Hematopoietic multipotent progenitor cell treated with erythropoietin and hydrocortisone succinate and interleukin-3 and kit ligand, for 4 days (in vitro differentiated cells): ENCODE measurements at places on chromosomes 1 and 21.
A peak's percentile ranks its signal among the peaks of the same experiment; 100 is the strongest.

GRCh38 chr1:21077085-21077484 is 99.6 kb downstream of the EIF4G3 start:
- peak; percentile 44 for DNase-seq

GRCh38 chr1:166811691-166812090 is 27.6 kb upstream of the POGK start:
- peak; percentile 24 for DNase-seq

DNA sequence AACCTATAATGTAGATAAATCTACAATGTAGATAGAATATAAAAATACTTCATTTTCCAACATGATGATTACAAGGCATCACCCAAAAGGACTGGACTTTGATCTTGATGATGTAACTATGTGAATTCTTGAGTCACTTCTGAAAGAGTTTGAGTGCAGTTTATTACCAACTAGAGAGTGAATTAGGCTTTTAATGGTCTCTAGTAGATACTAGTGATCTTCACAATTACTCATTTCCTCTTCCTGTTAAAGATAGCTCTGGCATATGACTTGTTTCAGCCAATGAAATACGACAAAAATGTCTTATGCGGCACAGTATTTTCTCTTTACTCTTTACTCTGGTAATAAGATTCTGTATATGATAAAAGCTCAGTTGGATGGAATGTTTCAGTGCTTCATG is 1588.1 kb upstream of the B3GALT2 start:
- no peak for DNase-seq

- no peak for DNase-seq
These were observed 7.0 kb downstream of the LRRC3 start for GRCh38 chr21:44462086-44462833.

DNA sequence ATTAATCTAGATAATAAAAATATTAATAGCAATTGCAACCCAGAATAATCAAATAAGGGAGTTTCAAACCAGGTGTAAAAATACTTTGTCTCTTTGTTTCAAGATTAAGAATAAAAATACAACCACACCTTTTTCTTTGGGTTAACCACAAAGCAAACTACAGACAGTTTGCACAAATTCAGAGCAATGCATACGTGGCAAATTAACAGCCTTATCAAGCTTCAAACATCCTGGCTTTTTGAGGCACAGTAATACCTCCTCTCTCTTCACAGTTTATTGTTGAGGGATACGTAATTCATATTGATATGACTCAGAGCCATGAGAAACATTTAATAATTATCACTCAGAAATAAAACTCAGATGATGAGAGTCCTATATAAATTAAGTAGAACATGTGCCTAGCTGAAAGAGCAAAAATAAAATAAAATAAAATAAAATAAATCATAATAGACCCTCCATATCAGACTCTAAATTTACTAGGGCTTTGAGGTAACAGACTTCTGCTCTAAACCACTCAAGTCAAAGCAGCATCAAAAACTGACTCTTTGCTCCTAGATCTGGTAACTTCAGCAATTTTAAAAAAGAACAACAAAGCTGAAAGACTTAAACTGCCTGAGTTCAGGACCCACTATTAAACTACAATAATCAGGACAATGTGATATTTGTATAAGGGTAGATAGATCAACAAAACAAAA is 11.4 kb downstream of the EDEM3 start:
- DNase-seq, result peak; percentile 88

DNA sequence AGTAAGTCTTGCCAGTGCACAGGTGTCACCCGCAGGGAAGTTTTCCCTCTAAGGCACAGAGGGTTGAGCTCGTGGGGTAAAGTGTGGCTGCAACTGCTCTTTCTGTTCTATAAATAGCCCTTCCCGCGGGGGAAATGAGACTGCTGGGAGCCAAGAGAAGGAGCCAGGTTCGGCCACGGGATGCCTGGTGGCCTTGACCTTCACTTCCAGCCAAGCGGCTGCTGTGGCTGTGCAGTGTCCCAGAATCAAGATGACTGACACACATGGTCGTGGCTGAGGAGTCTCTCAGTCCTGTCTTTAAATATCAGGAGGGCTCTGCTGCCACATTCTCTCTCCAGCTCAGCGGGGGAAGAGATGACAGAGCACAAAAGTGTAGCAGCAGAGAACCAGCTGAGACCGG is 154.1 kb upstream of the VAMP3 start:
- no peak for DNase-seq

- peak; percentile 76 for DNase-seq
These were observed 5.2 kb upstream of the HLX start for GRCh38 chr1:220873868-220874655.

DNA sequence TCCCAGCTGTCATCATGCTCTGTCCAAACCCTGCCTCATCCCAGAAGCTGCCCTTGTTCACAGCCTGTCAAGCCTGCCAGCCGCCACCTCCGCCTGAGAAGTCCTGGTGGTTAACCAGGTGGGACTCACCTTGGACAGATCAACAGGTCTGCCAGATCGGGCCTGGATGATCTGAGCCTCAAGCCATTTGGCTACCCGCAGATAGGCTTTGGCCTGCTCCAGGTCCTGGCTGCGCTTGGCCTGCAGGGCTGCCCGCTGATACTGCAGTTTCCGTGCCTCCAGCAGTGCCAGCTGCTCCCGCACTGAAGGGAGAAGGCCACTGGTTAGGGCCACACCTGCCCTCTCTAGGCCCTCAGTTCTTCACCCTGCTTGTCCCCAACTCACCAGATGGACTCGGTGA is 8.6 kb downstream of the CC2D1B start:
- no peak for DNase-seq

DNA sequence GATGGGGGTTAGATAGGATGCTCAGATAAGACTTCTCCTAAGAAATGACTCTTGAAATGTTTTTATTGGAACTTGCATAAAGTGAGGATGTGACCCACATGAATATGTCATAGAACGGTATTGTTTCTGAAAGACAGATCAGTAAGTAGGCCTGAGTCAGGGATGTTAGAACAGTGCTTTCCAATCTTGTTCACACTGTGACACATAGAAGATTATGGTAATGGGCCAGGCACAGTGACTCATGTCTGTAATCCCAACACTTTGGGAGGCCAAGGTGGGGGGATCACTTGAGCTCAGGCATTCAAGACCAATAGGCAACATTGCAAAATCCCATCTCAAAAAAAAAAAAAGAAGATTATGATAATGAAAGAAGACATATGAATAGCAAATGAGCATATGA is 32.9 kb downstream of the FMO4 start:
- DNase-seq, result no peak

- peak; percentile 70 for DNase-seq
These were observed 15.0 kb upstream of the F5 start for GRCh38 chr1:169601096-169601881.

GRCh38 chr1:205440476-205441317 is 15.1 kb downstream of the BLACAT1 start:
- DNase-seq, result peak; percentile 68

- DNase-seq, result no peak
These were observed 18.5 kb downstream of the COP1 start for GRCh38 chr1:176188604-176189003.

DNA sequence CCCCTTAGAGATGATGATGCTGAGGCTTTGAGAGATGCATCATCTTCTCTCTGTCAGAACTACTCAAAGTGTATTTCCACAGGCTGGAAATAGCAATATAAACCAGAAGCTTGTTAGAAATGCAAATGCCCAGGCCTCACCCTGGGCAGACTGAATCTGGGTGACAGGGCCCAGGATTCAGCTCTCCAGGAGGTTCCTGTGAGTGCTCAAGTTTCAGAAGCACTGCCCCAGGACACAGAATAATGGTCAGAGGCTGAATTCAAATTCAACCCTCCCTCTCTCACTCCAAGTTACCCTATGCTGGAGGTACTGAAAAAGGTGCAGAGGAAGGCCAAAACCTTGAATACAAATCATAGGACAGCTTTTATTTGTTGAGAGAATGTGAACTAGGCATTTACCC is 98.5 kb upstream of the NGF start:
- DNase-seq, result no peak

DNA sequence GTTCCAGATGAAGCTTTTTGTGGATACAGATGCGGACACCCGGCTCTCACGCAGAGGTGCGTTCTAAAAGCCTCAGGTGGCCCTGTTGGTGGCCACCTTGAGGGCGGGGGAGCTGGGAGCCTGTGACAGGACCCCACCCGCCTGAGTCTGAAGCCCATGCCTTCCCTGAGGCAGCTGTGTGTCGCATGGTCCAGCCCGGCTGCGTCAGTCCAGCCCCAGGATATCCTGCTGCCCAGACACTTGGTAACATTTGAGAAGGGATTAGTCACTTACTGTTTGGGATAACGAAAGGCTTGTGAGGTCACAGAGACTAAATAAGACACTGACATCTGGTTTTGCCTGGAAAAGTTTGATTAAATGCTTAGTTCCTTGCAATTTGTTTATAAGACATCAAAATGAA is 68.9 kb downstream of the UCK2 start:
- DNase-seq, result no peak

- DNase-seq, result no peak
These were observed 4.6 kb downstream of the LAMC1 start for GRCh38 chr1:183027791-183028190.

DNA sequence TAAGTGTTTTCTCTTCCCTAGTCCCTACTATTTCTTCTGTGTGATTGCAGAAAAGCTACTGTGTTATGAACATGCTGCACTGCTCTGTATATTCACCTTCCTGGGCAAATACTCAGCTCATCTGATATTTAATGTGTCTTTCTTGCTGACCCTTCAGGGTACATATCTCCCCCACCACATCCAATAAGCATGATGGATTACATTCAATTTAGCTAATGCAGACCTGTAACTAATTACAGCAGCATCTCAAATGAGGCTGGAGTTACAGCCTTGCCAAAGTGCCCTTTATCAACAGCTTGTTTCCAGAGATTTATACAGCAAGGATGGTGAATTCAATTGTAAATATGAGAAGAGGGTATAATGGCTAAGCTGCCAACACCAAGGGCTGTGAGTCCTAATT is 144.0 kb downstream of the KCNH1 start:
- DNase-seq, result no peak

DNA sequence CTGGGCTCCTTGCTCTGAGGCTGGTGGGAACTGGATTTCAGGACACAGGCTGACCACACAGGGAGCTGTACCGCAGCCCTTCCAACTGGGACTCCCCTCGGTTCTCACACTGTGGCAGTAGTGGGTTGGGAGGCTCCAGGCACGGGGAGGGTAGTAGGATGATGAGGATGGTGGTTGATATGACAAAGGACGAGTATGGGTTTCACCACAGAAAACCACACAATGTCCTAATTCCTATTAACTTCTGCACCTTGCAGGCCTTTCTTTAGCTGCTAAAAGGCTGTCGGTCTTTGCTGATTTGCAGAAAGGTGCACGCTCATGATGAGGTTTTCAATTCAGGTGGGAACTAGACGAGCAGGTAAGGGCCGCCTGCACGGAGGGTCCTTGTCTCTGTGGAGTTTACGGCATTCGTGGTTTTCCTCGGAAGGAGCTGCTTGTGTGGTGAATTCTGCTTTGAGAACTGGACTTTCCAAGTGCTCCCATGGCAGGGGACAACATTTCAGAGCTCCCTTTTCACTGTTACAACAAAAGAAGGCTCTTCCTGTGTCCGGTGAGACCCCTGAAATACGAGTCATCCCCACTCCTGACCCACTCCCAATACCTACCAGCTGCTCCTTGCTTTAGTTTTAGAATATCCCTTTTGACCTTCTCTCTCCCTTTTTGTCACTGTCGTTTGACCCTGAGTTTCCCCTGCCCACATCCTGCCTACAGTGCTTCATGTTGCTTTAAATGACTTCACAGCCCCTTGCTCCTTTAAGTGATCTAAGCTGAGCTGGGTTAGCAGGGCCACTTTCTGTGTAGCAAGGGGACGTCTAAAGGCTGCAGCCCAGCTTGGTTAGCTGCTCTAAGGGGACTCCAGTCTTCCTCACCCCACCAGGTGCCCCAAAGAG is 125.1 kb downstream of the MRPS6 start:
- peak; percentile 15 for DNase-seq

DNA sequence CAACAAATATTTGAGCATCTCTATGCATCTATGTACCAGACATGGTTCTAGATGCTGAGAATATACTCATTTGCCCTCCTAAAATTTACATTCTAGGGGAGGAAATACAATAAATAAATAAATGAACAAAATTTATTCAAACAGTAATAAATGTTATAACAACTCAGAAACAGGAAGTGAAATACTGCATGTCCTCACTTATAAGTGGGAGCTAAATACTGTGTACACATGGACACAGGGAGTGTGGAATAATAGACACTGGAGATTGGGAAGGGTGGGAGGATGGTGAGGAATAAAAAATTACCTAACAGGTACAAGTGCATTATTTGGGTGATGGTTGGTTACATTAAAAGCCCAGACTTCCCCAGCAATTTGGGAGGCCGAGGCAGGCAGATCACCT is 4.3 kb downstream of the COA7 start:
- DNase-seq, result no peak

DNA sequence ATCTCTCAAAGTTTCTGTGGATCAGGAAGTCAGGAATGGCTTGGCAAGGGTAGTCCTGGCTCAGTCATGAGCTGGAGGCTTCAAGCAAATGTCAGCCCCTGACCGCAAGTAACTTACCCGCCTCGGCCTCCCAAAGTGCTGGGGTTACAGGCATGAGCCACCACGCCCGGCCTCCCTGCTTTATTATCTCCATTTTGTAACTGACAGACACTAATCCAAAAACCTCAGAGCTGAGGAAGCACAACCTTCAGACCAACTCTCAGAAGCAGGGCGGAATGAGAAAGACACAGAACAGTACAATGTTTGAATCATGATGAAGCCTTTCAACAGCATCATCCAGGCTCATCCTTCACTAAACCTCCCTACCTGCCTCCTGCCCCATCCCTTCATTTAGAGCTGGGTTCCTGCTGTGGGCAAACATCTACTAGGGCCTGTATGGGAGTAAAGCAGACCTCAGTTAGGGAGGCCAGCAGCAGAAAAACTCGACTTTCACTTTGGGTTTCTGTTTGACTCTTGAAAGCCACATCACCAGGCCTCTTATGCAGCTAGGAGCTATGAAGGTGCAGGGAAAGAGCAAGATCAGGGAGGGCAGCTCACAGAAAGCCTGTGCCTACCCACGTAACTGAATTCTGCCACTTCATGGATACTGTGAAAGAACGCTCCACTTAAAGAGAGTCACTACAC is 84.4 kb upstream of the RAB4A start:
- peak; percentile 32 for DNase-seq

DNA sequence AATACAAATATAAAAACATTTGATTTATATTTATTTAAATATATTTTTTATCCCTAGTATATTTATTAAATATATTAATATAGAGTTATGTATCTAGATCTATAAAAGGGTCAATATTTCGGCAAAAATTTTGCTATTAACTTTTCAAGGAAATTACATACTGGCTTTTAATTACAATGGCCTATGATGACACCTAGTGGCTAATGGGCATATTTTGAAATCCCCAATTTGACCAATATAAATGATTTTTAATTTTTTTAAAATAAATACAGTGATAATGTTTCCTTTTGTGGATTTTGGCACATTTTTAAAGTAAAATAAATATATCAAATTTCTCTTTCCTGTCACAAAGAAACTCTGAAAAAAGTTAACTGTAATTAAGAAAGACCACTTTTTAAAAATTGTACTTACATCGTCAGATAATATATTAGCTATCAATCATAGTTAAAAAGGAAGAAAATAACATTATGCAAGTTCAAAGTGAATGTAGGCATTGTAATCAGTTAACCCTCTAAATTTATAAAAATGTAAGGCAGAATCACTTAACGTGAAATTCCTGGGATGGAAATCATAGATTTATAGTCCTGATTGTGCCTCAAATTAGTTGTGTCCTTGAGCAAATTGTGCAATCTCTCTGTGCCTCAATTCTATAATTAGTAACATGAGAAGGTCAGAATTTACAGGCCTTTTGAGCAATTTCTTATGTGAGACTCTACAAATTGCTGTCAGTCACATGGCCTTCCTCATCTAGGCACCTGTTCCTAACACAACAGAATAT is 25.6 kb upstream of the RGS13 start:
- DNase-seq, result peak; percentile 73
